ENCODE measurements at places on chromosomes 6 and 20. TPM values are rescaled to one million over a fixed set of nuclear protein-coding genes. Genes with fewer than 3 reads are reported as not detected.

The SMOC2 gene
- total RNA-seq, result not detected

DNA sequence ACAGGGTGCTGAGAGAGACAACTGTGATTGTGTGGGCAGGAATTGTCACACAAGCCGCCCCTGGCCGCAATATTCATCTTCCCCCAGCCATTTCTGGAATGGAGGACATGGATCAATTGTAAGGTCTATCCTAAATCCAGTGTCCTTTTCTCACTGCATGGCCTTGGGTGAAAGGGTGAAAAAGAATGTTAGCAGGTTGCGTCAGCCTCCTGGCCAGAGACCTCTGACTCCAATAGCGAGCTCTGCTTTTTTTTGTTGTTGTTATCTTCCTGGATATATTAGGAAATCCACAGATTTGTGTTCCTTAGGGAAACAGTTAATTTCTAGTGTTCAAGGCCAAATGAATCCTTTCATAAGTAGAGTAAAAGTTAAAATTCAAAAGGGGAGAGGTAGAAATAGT lies 47.1 kb upstream of the CD83 start:
- DNase-seq, result no peak
- H3K27ac ChIP-seq, result no peak overlapping the region
- peaks cover 25% of the 10 kb centered on the region for H3K4me1 ChIP-seq
- H3K4me3 ChIP-seq, result no peak overlapping the region
- H3K36me3 ChIP-seq, result no peaks in the 10 kb centered on the region
- H3K27me3 ChIP-seq, result peaks cover 2% of the 10 kb centered on the region

GRCh38 chr20:53959911-53960578 lies 110.3 kb downstream of the BCAS1 start:
- no peak overlapping the region for H3K27ac ChIP-seq
- H3K27me3 ChIP-seq, result peaks cover 6% of the 10 kb centered on the region
- peaks cover 1% of the 10 kb centered on the region for H3K36me3 ChIP-seq
- peaks cover 5% of the 10 kb centered on the region for H3K4me1 ChIP-seq

The BMP5 gene
- total RNA-seq, result not detected

The TNFRSF21 gene
- total RNA-seq, result 0.62 TPM

The HLA-G gene
- 2.0 TPM for total RNA-seq

The TRAPPC3L gene
- total RNA-seq, result not detected

GRCh38 chr20:42775037-42775436 lies 414.7 kb downstream of the PTPRT start:
- no peaks in the 10 kb centered on the region for H3K4me1 ChIP-seq
- no peaks in the 10 kb centered on the region for H3K27me3 ChIP-seq
- DNase-seq, result no peak
- no peaks in the 10 kb centered on the region for H3K36me3 ChIP-seq

GRCh38 chr20:41204304-41205265 lies 67.2 kb downstream of the PLCG1 start:
- no peak overlapping the region for H3K4me3 ChIP-seq
- peaks cover 4% of the 10 kb centered on the region for H3K4me1 ChIP-seq
- no peak for DNase-seq

DNA sequence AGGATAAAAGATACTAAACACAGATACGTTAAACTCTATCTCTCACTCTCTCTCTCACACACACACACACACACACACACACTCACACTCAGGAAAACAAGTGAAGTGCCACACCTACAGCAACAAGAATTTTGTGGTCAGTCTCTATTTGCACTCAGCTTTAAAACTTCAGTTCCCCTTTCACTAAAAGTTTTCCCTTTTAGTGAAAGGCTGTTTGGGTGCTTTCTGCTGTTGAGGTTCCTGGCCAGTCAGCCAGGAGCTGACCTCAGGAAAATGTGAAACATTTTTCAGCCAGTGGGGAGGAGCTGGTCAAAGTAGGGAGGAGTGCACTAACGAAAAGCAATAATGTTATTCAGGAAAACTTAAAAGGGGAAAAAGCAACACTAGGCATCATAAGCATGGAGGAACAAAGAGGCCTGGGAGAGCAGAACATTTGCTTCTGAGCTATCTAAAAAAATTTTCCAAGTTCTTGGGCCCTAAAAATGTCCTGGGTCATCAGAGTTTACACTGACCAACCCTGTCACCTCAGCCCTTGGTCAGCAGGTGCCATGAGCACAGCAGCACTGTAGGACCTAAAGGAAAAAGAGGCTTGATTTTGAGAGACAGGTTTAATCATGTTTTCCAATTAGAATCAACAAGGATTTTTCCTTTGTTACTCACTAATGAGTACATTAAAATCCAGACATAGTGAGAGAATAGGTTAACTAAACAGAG lies 30.7 kb upstream of the NT5E start:
- DNase-seq, result no peak
- H3K27ac ChIP-seq, result no peak overlapping the region
- H3K4me3 ChIP-seq, result no peak overlapping the region
- no peaks in the 10 kb centered on the region for H3K27me3 ChIP-seq
- H3K36me3 ChIP-seq, result peaks cover 1% of the 10 kb centered on the region

The TFAP2D gene
- not detected for total RNA-seq

The FGD2 gene
- total RNA-seq, result 12.4 TPM

- no peaks in the 10 kb centered on the region for H3K27me3 ChIP-seq
- H3K27ac ChIP-seq, result peak overlapping the region; percentile 40
Observed at GRCh38 chr6:134373282-134373922, 55.5 kb upstream of the SGK1 start.

DNA sequence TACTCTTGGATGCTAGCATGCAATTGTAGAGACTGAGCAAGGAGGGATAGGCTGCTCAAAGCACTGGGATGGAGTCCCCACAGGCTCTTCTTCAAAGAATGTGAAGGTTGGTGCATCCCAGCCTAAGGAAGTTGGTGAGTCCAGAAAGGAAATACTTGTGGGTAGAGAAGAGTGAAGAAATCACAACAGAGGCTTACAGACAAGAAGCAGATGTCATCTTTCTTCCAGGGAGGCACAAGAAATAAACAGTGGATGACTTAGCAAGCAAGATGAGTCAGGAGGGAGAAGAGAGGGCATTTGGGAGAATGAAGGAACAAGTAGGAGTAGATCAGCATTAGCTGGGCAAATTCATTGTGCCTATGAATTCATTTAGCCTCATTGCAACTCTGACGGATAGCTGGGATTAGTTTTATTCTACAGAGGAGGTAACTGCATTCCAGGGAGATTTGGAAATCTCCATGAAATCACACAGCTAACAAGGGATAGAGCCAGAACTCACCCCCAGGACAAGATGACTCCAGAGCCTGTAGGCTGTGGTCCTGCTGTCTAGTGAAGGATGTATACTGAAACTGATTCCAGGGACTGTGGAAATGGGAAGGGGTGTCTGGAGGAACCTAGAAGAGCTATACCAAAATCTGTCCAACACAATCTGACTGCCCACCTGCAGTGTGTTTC lies 125.8 kb upstream of the SPTLC3 start:
- DNase-seq, result no peak
- H3K27me3 ChIP-seq, result no peaks in the 10 kb centered on the region
- no peak overlapping the region for H3K27ac ChIP-seq
- no peaks in the 10 kb centered on the region for H3K4me1 ChIP-seq
- no peaks in the 10 kb centered on the region for H3K36me3 ChIP-seq

The GLP1R gene
- not detected for total RNA-seq

DNA sequence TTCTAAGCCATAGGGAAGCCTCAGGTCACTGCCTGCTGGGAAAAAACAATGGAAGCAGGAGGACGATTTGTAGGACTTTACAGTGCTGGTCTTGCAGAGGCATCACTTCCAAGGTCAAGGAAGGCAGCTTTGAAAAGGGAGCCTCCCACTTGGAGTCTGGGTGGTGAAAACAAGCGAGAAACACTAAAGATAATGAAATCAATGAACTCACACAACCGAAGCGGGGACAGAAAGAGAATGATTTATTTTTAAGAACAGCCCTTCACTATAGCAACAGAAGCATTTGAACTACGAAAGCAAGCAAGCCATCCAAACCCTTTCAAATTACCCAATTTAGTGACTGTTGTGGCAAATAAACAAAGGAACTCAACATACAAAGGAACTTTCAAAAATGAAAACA lies 227.5 kb downstream of the THBS2 start:
- no peak for DNase-seq
- no peaks in the 10 kb centered on the region for H3K4me1 ChIP-seq
- H3K4me3 ChIP-seq, result no peak overlapping the region
- H3K27me3 ChIP-seq, result peaks cover 2% of the 10 kb centered on the region

DNA sequence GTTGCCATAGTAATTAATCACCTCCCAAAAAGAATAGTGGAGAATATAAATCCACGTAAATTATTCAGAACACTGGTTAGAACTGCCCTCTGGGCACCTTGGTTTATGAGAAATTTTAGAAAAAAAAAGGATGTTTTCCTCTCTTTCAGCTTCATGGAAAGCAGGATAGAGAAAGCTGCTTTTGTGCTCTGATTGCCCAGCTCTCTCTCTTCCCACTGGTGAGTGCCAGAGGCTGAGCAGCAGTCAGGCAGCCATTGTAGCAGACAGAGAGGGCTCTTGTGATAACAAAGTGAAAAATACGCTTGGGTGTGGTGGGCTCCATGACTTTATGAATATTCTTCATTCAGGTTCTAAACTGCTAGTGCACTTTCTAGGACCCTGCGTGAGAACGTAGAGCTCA lies 26.4 kb downstream of the SLC35F1 start:
- H3K4me3 ChIP-seq, result no peak overlapping the region
- no peak overlapping the region for H3K27ac ChIP-seq
- H3K36me3 ChIP-seq, result no peaks in the 10 kb centered on the region

- DNase-seq, result no peak
- no peak overlapping the region for H3K4me3 ChIP-seq
- peaks cover 12% of the 10 kb centered on the region for H3K36me3 ChIP-seq
- H3K27me3 ChIP-seq, result no peaks in the 10 kb centered on the region
- H3K4me1 ChIP-seq, result peaks cover 34% of the 10 kb centered on the region
Observed at GRCh38 chr20:37522260-37523011, 1.4 kb downstream of the NNAT start.

The HUS1B gene
- total RNA-seq, result 1.6 TPM

The ABHD16B gene
- not detected for total RNA-seq

- H3K4me3 ChIP-seq, result no peak overlapping the region
- H3K27ac ChIP-seq, result no peak overlapping the region
- H3K4me1 ChIP-seq, result no peaks in the 10 kb centered on the region
- no peaks in the 10 kb centered on the region for H3K27me3 ChIP-seq
- H3K36me3 ChIP-seq, result peaks cover 22% of the 10 kb centered on the region
Observed at GRCh38 chr6:150939399-150939798, 73.9 kb downstream of the MTHFD1L start.

The DAAM2 gene
- not detected for total RNA-seq

The OPRL1 gene
- total RNA-seq, result 1.8 TPM

DNA sequence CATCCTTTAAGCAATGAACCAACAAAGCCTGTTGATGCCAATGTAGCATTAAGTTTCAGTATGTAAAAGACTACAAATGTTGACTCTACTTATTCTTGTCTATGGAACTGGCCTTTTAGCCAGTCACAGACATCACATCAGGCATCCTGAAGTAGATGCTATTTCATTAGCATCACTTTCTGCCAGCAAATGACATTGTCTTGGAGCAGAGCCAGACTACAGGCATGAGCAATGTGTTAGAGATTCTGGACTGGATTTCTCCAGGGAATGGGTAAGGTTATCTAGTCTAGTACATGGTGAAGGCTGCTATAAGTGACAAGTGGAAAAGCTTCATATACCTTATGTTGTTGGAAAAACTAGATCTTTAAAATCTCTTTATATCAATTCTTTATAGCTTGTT lies 142.9 kb downstream of the ADGRB3 start:
- no peak overlapping the region for H3K4me3 ChIP-seq
- H3K36me3 ChIP-seq, result no peaks in the 10 kb centered on the region
- no peak for DNase-seq
- H3K4me1 ChIP-seq, result no peaks in the 10 kb centered on the region
- H3K27me3 ChIP-seq, result no peaks in the 10 kb centered on the region

- H3K27ac ChIP-seq, result no peak overlapping the region
- H3K27me3 ChIP-seq, result peaks cover 28% of the 10 kb centered on the region
- H3K4me1 ChIP-seq, result peaks cover 11% of the 10 kb centered on the region
- H3K36me3 ChIP-seq, result no peaks in the 10 kb centered on the region
- no peak for DNase-seq
Observed at GRCh38 chr6:33237741-33238140, 29.4 kb downstream of the RING1 start.

- no peak for DNase-seq
- no peak overlapping the region for H3K27ac ChIP-seq
- no peaks in the 10 kb centered on the region for H3K36me3 ChIP-seq
- no peaks in the 10 kb centered on the region for H3K4me1 ChIP-seq
Observed at GRCh38 chr6:155779456-155779855, 323.8 kb upstream of the NOX3 start.

DNA sequence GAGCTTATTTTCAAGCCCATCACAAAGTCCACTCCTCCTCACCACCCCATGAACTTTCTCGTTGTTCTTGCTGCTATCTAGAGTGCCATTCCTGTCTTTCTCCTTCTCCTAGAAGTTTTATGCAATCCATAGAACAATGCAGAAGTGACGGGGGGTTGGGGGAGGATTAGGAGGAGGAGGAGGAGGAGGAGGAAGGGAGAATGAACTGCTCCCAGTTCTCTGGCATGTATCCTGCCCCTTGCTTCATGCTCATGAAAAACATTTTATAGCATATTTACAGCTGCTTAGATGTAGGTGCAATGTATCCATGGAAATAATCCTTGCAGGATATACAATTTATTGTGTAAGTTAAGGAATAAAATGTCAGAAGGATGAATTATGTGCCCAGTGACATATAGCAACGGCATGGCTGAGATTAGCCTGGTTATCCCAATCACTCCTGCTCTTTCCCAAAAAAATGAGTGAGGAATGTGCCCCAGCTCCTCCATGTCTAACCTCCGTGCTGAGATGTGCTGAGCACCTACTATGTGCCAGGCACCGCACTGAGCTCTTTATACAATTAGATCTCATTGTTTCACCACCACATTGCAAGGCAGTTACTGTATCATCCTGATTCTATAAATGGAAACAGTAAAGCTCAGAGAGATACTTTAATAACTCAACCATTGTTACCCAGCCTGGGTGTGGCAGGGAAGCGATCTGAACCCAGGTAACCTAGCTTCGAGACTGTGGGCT lies 41.6 kb upstream of the TFAP2C start:
- no peak for DNase-seq
- H3K36me3 ChIP-seq, result no peaks in the 10 kb centered on the region
- H3K4me1 ChIP-seq, result no peaks in the 10 kb centered on the region
- no peak overlapping the region for H3K27ac ChIP-seq
- no peak overlapping the region for H3K4me3 ChIP-seq

The UBD gene
- not detected for total RNA-seq

DNA sequence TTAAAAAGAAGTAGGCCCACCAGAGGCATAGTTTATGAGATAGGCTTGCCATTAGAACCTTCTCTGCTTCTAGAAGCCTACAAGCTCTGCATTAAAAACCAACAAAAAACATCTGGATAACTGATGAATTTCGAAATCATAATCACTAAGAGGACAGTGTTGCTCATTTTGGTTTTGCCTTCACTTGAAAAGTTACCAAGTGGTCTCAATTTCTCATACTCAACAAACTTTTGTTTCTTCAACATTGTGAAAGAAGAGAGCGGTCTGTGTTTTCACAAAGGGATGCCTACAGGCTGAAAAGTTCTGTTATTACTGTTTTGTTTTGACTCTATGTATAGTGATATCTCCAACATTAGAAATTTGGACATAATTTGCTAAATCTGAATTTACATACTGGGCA lies 98.9 kb downstream of the PDSS2 start:
- H3K36me3 ChIP-seq, result peaks cover 25% of the 10 kb centered on the region
- H3K4me3 ChIP-seq, result no peak overlapping the region
- no peak overlapping the region for H3K27ac ChIP-seq

GRCh38 chr6:63352544-63353285 lies 32.9 kb upstream of the LGSN start:
- H3K4me1 ChIP-seq, result peaks cover 26% of the 10 kb centered on the region
- DNase-seq, result peak; percentile 31
- peaks cover 22% of the 10 kb centered on the region for H3K27me3 ChIP-seq
- peak overlapping the region; percentile 70 for H3K4me3 ChIP-seq
- no peaks in the 10 kb centered on the region for H3K36me3 ChIP-seq

The SLC17A2 gene
- not detected for total RNA-seq
